ENCODE measurements at places on chromosomes 7 and 10.
A peak's percentile ranks its signal among the peaks of the same experiment; 100 is the strongest.

- peak; percentile 95 for DNase-seq
Measured at GRCh38 chr7:32957326-32958045, at the start of gene FKBP9. Gene FKBP9, plus strand, starts transcription at chr7:32957440. Its CDS starts 134 bp downstream, at chr7:32957574.

GRCh38 chr10:114685456-114685855 lies 27.4 kb upstream of the ABLIM1 start:
- no peak for DNase-seq

DNA sequence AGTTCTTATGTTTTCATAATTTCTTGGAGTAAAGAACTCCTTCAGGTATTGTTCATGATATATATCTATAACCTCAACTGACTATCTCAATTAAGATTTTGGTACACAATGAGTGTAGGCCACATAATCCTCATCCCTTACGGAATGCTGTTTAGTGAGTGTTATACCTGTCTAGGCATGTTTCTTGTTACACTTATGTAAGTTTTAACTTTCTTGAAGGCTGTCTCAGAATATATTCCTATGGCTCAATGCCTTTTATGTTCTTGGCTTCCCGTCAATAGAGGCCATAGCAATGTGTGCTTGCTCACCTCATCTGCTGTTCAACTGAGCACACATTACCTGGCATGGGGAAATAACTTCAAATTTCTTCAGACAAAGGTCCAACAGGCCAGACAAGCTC lies 185.1 kb downstream of the CTTNBP2 start:
- DNase-seq = no peak

DNA sequence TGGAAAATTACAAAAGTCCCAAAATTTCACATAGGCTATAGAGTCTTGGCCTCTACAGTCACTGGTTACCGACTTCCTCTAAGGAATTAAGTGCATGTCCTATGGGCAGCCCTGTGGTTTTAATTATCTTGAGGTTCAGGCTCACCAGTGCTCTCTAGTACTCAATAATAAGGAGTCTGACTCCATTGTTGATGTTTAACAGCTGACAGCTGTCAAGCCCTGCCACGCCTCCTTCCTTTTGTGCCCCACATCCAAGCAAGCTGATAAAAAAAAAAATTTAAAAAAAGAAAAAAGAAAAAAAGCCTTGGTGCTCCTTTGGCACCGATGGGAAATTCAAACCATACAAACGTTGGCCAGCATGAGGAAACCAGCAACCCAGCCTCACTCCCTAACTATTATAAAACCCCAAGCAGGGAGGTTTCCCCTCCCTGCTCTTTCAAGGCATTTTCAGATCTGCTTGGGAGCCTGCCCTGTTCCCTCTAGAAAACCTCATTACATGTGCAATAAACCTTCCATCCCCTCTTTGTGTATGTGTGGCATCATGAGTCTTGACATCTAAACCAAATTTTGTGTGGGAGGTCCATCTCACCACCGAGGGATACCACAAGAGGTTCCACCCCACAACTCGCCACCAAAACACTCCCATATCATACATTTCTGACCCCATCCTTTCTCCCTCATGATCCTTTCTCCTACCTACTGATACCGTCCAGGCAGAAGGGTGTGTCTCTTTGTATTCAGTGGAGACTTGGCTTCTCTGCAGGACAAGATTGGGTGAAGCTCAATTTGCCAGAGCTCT lies 70.9 kb upstream of the CCDC71L start:
- no peak for DNase-seq

DNA sequence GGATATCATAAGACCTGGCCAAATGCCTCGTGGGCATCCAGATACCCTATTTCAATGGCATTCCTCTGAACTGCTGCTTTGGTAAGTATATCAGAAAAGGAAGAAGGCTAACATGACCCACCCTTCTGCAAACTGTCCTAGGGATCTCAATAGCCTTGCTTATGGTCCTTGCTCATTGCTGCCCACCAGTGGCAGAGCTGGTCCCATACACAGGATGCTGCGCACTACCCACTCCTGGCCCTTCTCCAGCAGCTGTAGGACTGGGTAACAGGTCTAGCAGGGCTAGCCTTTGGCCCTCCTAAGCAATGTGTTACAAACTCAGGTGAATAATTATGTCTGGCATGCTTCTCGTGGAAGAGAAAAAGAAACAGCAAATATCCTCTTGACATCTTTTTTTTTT lies 72.5 kb downstream of the C10orf90 start:
- peak; percentile 23 for DNase-seq

GRCh38 chr7:16921644-16922257 lies 40.0 kb upstream of the AGR3 start:
- no peak for DNase-seq

DNA sequence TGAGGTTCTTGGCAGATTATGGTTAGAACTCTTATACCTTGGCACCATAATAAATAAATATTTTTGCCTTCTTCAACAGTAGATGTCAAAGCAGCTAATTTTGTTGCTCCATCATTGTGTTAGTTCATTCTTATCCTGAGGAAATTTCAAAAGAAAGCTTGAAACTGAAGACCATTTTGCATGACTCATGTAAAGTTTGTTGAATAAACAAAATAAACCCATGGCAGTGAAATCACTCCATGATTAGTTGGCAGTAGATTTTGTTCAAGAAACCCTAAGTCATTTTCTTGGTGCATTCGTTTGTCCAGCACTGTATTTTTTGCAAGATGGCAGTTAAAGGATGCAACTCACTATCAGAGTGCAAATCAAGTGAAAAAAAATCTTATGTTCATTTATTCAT lies 91.6 kb downstream of the HECW1 start:
- no peak for DNase-seq

DNA sequence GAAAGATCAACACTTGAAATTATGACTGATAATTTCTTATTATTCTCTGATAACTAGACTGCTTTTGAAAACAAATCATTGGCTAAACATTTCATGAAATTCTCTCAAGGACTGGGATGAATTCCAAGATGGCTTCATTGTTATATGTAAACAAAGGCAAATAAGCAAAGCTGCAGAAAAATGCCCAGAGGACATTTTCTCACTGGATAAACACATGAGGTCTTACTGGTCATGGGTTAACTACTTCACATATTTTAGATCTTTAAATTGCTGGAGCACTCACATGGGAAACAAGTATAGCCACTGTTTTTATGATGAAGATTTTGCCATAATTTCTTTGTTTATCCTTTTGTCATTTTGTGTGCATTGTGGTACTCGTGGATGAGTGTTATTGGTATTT lies 239.1 kb downstream of the PHF14 start:
- no peak for DNase-seq

DNA sequence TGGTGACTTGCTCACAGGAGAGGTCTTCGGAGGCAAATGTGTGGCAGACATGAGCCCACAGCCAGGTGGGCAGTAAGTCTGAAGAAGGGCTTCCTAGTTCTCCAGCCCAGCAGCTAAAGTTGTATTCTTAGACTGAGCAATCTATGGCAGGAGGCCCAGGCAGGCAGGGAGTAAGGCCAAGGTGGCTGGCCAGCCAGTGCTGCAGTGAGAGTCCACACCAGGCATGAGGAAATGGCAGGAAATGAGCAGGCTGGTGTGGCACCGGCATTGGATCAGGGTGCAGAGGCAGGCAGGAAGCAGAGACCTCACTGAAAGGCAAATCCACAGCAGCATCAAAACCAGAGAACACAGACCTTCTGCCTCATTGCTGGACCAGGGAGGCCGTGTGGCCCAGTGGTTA lies 84.6 kb upstream of the PDE1C start:
- no peak for DNase-seq

GRCh38 chr10:13865758-13866491 lies 279.2 kb downstream of the PRPF18 start:
- DNase-seq = no peak

- DNase-seq = no peak
Measured at GRCh38 chr7:48933549-48934085, 9.3 kb downstream of the CDC14C start.

- no peak for DNase-seq
Measured at GRCh38 chr7:4202954-4203353, 479.1 kb upstream of the FOXK1 start.

GRCh38 chr7:23685731-23686130 lies 5.7 kb downstream of the FAM221A start:
- DNase-seq = no peak

GRCh38 chr10:131852176-131852822 lies 48.5 kb upstream of the PPP2R2D start:
- DNase-seq = no peak

- DNase-seq = no peak
Measured at GRCh38 chr7:24701261-24702235, 55.7 kb downstream of the GSDME start.

DNA sequence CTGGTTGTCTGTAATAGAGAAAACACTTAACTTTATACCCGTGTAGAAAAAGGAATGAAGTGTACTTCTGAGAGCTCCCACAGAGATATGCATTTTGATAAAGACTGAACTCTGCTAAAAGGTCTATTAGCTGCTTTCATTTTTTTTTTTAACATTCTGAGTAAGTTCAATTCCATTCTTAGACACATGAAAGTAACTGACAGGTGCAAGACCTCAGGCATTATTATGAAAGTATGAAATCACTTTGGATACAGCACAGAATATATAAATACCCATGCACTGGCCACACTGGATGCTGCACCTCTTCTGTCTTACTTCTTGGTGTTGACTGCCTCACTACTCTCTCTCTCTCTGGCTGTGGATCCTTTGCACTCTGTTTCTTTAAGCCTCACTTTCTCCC lies 46.2 kb downstream of the VWDE start:
- DNase-seq = no peak

- no peak for DNase-seq
Measured at GRCh38 chr10:29434111-29434510, 145.2 kb downstream of the LYZL1 start.

GRCh38 chr7:26195867-26196657 lies 4.5 kb downstream of the HNRNPA2B1 start:
- DNase-seq = no peak

DNA sequence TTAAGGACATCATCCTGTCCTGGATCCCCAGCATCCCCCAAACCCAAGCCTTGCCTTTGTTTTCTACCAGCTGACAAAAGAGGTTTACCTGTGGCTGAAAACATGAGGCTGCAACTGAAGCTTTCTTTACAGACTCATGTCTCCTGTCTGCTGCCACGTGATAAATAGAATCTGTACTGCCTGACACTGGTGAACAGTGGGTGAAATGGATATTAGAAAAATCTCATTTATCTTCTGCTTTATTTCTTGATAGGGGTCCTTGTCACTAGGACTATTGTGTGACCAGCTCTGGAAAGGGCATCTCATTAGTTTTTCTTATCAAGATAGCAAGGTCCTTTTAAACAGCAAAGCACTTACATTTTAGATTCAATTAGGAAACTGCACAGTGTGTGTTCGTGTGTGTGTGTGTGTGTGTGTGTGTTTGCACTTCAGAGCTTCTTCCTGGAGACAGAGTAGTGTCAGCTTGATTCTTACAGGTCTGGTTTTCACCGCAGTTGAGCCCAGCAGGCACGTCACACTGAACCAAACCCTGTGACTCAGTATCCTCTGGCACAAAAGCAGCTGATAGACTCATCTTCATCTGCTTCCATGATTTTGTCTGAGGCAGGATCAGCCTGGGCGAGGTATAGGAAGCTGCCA lies 373.5 kb upstream of the CELF2 start:
- no peak for DNase-seq

DNA sequence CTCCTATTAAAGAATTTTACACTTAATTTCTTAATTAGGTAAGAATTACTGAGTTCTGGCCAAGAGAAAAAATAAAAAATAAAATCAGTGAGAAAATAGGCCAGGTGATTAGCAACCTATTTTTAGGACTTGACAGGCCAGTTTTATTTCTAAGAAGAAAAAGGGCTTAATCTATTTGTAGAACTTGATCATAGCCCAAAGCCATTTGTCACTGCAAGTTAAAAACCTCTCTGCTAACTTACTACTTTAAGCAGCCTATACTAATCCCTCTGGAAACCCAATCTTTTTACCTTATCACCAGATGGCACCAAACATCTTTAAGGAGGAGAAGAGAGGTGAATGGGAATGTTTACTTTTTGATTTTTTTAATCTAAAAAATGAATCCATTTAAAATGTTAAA lies 222.1 kb upstream of the RHOBTB1 start:
- no peak for DNase-seq

DNA sequence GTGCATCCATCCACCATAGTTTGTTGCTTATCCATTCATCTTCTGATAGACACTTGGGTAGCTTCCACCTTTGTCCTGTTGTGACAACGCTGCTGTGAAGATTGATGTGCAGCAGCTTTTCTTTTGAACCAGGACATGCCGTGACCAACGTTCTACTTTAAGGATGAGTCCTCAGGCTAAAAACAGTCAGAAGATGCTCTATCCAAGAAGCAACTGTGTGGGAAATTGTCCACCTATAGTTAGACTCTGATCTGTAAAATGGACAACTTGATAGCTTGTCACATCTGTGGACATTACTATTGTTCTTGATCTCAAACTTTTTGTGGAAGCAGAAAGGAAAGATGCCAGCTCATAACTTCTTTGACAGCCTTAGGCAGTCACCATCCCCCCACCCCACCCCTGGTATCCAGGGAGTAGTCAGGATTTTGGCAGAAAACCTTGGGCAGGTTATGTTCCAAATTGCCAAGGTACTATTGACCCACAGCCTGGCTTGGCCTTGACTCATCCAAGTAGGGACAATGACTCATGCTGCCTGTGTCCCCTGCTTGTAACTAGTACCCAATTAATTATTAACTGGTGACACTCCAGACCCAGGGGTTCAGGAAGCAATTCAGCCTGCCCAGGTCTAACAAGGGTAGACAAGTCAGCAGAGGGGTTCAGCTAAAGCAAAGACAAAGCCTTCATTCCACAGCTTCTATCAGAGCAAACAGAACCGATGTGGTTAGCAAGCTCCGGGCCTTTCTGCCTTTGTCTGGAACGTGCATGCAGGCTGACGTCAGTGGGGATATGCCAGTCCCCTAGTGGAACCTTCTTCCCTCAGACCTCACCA lies 99.6 kb upstream of the ANLN start:
- peak; percentile 87 for DNase-seq

DNA sequence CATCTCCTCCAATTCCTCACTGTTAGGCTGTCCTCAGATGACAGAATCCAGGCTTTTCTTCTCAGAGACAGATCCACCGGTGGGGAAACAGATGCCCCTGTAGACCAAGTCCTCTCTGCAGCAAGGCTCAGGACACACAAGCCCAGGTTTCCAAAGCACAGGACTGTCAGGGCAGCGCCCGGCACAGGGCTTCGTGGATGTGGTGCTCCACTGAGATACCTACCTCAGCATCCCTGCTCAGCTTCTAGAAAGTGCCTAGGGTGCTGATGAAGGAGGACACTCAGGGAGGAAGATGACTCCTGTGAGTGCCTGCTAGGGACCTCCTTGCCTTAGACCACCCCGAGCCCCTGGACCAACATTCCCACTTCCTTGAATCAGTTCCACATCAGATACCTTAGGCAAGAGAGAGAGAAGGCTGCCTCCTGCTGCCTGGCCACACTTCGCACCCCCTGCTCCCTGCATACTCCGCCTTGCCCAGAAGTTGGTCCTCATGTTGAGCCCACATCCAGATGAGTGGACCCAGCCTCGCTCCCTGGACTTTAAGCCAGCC lies 8.9 kb upstream of the RBP3 start:
- no peak for DNase-seq

DNA sequence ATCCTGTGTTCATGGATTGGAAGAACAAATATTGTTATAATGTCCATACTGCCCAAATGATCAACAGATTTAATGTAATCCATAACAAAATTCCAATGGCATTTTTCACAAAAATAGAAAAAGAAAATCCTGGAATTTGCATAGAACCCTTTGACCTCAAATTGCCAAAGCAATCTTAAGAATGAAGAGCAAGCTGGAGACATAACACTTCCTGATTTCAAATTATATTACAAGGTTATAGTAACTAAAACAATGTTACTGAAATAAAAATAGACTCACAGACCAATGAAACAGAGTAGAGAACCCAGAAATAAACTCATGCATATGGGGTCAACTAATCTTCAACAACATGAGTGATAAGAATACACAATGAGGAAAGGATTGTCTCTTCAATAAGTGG lies 302.5 kb downstream of the PHTF2 start:
- no peak for DNase-seq

All from HuH-7 (cell line).